ENCODE measurements at places on chromosomes 16 and 17.

DNA sequence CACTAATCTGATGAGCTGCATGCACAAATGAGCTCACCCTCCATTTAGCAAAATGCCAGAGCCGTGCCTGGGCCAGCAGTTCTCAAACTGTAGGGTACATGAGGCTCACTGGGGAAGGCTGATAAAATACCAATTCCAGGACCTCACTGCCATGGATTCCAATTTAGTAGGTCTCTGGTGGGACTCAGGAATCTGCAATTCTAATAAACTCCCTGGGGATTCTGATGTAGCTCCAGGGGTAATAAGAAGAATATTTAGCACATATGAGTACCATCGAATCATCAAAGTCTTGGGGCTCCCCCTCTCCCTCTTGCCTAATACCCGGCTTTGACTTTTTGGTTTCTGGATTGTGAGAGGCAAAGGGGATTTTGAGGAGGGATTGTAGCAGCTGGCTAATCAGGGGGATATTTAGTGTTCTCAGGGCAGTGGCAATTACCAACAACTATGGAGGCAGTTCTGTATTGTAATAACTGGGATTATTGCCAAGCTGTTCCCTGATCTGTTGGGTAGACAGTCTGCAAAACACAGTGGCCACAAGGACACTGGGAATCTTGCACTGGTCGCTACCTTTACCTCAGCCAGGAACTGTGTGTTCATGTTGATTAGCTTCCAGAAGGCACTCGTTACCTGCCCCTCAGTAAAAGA, 140.4 kb downstream of the SHISA9 start:
- DNase-seq = no peak

DNA sequence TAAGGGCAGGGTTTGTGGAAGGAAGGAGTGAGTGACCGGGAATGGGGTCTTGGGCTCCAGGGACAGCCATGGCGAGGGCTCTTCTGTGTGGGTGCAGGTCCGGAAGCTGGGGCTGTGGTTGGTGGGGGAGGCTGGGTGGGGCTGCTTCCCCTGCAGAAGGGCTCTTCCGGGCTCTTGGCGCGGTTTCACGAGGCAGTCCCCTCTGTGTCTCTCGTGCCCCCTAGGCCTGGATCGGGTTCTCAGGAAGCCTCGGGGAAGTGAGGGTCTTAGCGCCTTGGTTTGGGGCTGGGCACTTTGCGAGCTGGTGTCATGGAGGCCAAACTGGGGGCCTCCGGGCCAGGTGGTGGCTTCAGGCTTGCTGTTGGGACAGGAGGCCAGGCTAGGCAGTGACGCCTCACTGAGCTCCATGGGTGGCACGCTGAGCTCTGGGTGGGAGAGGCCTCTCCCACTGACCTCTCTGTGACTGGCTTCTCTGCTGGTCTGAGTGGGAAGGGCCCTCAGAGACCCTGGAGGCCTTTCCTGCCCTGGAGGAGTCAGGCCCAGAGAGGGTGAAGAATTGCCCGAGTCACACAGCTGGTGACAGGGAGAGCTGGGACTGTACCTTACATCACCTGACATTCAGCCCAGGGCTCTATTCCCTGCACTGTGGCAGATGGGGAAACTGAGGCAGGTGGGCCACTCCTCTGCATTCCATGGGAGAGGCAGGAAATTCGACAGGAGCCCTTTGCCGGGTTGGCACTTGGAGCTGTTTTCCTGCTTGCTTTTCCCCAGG, 8.2 kb downstream of the ADCY7 start:
- DNase-seq = no peak

DNA sequence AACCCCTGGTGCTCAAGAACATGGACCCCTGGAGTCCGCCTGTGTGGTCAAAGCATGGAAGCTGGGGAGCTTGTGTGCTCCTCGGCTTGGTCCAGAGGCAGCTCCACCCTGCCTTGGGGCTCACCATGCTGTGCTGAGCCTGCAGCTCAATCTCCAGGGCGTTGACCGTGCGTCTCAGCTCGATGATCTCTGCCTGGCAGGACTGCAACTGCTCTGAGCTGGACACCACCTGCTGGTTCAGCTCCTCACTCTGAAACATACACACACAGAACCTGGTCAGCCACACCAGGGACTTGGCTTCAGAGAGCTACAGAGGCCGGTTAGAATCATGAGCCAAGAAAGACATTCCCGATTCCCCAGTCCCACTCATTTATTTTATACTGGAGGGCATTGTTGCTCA, 2.7 kb downstream of the KRT35 start:
- no peak for DNase-seq

DNA sequence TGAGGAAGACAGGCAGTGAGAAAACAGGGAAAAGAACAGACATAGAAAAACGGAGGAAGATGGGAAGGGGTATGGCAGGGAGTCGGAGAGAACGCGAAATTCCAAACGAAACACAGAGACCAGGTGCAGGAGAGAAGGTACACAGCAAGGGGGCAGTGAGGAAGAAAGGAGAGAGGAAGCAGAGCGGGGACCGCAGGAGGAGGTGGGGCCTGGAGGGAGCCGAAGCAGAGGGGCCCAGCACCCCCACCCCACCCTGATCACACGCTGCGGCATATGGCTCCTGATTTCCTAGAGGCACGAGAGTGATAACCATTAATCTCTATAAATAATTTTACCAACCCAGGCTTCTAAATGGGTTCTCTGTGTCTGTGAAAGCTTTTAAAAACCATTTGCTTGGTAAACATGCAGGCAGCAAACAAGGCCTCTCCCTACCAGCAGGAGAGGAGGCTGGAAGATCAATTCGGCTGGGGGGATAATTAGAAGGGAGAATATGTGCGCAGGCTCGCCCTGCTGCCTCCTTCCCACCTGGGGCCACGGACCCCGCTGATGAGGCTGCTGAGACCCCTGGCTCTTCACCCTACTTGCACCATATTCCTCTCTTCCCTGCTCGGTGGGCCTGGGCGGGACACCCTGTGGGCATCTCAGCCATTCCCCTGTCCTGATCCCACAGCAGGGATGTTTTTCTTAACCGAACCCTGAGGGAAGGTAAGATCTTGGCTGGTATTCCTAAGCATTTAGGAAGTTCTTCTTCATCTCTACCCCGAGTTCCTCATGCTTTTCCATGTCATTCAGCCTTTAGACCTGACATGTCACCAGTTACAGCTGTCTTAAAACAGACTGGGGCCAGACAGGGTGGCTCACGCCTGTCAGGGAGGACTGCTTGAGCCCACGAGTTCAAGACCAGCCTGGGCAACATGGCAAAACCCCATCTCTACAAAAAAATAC, 86.7 kb downstream of the TMEM132E start:
- no peak for DNase-seq

DNA sequence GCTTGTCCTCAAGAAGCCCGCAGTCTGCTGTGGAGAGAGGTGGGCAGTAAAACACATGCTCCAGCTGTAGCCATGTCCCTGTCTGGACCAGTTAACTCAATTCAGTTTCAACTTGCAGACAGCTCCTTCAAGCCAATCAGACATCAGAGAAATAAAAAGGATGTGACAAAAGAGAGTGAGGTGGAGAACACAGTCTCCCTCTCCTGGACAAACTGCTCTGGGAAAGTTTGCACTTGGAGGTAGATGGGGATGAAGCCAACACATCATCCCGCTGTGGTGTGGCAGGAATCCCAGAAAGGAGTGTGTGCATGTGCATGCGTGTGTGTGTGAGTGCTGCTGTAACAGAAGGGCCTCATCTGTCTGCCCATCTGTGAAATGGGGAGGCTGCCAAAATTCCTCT, 358.6 kb upstream of the ASIC2 start:
- no peak for DNase-seq

DNA sequence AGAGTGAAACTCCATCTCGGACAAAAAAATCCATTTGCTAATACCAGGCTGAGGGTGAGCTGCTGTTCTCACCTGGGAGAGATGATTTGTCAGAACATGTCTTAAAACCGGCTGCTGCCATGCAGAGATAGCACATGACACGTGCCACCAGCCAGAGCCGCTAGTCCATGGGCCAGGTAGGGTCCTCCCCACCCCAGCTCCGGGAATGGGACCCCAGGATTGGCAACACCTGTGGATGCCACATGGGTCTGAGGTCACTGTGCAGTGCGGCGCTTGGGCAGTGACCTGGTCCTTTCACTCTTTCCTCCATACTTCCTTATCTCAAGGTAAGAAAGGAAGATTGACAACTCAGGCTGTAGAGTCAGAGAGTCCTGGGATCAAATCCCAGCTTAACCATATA, 393.3 kb upstream of the TNRC6C start:
- no peak for DNase-seq

DNA sequence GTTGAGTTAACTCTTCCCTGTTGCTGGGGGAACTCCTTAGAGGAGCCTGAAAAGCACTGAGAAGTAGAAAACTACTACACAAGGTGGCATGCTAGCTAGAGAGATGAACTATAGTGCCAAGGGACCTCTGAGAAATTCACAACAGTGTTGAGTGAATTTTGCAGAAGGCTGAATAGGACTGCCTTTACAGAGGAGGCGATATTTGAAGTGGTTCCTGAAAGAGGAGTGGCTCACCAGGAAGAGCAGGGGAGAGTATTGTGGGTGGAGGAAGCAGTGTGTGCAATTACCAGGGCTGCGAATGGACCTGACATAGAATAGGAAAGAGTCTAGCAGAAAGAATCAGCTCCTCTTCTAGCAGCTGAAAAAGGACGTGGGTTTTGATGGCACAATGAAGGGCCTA, 66.4 kb downstream of the CDK5R1 start:
- no peak for DNase-seq

DNA sequence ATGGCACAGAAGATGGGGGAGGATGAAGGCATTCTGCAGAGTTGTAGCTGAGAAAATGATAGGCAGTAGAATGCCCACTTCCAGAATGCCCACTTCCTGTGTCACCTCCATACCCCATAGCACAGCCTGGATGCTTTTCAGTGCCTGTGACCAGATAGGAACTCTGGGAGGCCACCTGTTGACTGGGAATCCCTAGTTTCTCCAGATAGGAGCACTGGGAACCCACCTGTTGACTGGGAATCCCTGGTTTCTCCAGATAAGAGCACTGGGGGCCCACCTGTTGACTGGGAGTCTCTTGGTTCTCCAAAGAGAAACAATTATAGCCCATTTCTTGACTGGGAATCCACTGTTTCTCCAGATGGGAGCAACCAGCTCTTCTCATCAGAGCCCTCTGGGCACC, 11.6 kb downstream of the CPHXL start:
- DNase-seq = no peak

Measured in stimulated activated CD4-positive, alpha-beta T cell treated with anti-CD3 and anti-CD28 coated beads, Interleukin-12 subunit alpha, Interleukin-12 subunit beta, amount 100 ng/mL, for 24 hours (primary cell).